H4 (cell line): ENCODE measurements at places on chromosomes 6 and 20. TPM values are rescaled to one million over a fixed set of nuclear protein-coding genes. Genes with fewer than 3 reads are reported as not detected.
A peak's percentile ranks its signal among the peaks of the same experiment; 100 is the strongest.

Gene GGTLC1
- total RNA-seq = not detected in 2 replicates

Gene THEMIS
- not detected in 2 replicates for total RNA-seq

Gene BACH2
- 0.06 and 0.31 TPM in 2 replicates for total RNA-seq

GRCh38 chr20:50354721-50355589 lies 155.2 kb upstream of the PTPN1 start:
- DNase-seq = no peak

DNA sequence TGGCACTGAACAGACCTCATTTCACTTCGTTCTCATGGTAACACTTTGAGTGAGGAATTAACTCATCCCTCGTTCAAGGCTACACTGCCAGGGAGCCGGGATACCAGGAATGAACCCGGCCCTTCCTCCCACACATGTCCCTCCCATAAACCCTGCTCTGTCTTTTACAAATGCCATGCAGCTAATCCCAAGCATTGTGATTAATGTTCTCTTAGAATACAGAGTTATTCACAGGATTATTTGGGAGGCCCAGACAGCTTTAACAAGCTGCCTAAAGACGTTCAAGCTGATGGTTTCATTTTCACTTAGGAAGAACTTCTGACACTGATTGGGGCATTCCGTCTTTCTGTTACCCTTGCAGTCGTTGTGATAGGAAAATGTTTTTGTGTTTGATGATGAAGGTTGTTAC lies 42.5 kb upstream of the CD83 start:
- peak; percentile 40 for DNase-seq

- DNase-seq = no peak
Observed at GRCh38 chr20:24364482-24364881, 104.9 kb upstream of the SYNDIG1 start.

GRCh38 chr20:24450624-24451376 lies 18.6 kb upstream of the SYNDIG1 start:
- DNase-seq = no peak

DNA sequence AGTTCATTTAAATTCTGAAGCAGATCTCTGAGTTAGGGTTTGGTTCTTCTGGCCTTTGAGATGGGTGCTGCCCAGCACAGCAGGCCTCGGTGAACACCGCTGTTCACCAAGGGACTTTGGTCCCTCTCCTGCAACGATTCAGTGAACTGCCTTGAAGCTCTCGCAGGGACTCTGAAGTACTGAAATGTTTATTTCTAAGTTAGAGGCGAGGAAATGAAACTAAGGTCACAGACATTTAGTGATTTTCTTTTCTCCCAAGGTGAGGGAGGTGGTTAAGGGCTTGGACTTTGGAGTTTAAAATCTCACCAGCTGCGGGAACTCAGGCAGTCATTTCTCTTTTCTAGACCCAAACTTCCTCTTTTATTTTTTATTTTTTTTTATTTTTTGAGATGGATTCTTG lies 26.2 kb downstream of the E2F3 start:
- DNase-seq = no peak

GRCh38 chr6:75094614-75095200 lies 111.1 kb downstream of the COL12A1 start:
- DNase-seq = peak; percentile 80

GRCh38 chr6:4731996-4732395 lies 44.2 kb upstream of the CDYL start:
- DNase-seq = no peak

DNA sequence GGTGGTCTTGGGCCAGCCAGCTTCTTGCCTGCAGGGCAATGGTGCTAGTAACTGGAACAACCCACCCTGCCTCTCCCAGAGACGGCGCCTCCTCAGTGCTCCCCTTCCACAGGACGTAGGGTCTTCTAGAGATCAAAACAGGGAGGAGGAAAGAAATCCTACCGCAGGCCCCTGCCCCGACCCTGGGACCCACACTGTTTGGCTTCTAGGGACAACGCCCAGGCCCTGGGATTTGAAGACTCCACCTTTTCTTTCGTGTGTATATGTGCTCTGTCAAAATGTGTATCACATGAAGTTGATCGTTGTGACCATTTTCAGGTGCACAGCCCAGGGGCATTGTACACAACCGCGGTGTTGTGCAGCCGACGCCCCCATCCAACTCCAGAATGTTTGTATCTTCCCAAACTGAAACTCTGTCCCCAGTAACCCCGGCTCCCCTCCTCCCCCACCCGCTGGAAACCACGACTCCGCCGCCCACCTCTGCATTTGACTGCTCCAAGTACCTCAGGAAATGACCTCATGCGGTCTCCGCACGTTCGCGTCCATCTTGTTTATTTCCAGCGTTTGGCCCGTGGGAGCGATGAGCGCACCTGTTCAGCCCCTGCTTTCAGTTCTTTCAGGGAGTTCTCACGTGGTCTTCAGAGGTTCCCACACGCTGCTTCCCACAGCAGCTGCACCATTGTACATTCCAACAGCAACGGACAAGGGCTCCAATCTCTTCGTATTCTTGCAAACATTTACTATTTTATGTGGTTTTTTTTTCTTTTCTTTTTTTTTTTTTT lies 3.4 kb upstream of the BHLHE23 start:
- peak; percentile 70 for DNase-seq

GRCh38 chr20:48618631-48619030 lies 209.2 kb downstream of the PREX1 start:
- DNase-seq = no peak

- no peak for DNase-seq
Observed at GRCh38 chr6:54700158-54700557, 146.4 kb upstream of the FAM83B start.

DNA sequence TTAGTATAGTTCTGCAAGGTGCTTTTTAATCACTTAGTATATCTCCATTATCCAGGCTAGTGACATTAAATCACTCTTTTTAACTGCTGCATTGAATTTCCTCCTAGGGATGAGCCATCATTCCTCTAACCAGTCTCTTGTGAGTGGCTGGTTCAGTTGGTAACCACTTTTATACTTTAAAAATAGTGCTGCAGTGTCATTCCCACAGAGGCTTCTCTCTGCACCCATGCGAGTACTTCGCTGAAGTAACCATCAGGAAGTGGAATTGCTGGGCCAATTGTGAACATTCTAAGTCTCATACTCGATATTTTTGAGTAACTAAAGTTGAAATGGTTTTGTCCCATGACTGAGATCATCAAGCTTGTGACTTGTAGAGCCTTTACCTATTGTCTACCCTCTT lies 2.1 kb downstream of the BTN3A2 start:
- DNase-seq = no peak

DNA sequence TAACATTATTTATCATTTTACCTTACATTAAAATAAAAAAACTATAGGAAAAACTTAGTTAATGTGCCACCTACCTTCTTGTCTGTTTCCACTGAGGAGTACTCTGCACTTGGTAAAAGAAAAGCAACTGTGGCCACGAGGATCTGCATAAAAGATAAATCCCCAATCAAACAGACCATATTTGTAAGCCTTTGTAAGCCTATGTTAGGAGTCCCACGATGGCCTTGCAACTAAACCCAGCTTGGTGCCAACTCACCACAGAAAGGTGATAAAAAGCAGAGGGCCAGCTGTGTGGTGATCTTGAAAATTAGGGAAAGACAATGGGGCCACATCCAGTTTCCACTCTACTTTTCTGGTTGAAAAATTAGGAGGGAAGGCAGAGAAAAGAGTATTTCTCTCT lies 156.9 kb downstream of the INSM1 start:
- no peak for DNase-seq

- DNase-seq = no peak
Observed at GRCh38 chr6:134466771-134467525, 149.0 kb upstream of the SGK1 start.

- DNase-seq = peak; percentile 71
Observed at GRCh38 chr6:84027340-84028181, 6.0 kb upstream of the MRAP2 start.
